GM23338 (cell line): ENCODE measurements at places on chromosomes 2 and 18. TPM values are rescaled to one million over a fixed set of nuclear protein-coding genes. Genes with fewer than 3 reads are reported as not detected.

DNA sequence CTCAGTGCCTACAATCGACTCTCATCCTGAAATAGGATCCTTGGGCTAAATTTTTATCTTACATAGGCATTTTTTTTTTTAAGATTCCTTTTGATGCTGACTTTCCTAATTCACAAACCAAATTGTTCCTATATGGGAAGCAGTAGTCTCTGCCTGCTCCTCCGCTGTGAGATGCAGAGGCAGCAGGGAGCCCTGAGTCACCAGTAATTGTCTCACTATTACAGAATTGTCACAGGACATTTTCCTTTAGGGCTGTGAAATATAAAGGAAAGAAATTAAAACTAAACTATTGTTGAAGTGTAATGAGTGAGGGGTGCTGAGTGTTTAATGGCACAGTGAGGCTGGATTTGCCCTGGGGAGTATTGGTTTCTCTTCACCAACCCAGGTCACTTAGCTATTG, 63.8 kb downstream of the MYO3B start:
- H3K4me3 ChIP-seq: no peak overlapping the region
- H3K36me3 ChIP-seq: no peaks in the 10 kb centered on the region
- no peak for DNase-seq
- no peak overlapping the region for H3K27ac ChIP-seq
- H3K4me1 ChIP-seq: peaks cover 11% of the 10 kb centered on the region

- H3K4me3 ChIP-seq: no peak overlapping the region
- DNase-seq: peak; percentile 32
- no peaks in the 10 kb centered on the region for H3K27me3 ChIP-seq
- H3K27ac ChIP-seq: no peak overlapping the region
Measured at GRCh38 chr2:28695245-28695647, 56.4 kb upstream of the PPP1CB start.

CCDC85A gene
- total RNA-seq: 0.24 and 0.47 TPM in 2 replicates

MYO7B gene
- total RNA-seq: not detected in 2 replicates

DNA sequence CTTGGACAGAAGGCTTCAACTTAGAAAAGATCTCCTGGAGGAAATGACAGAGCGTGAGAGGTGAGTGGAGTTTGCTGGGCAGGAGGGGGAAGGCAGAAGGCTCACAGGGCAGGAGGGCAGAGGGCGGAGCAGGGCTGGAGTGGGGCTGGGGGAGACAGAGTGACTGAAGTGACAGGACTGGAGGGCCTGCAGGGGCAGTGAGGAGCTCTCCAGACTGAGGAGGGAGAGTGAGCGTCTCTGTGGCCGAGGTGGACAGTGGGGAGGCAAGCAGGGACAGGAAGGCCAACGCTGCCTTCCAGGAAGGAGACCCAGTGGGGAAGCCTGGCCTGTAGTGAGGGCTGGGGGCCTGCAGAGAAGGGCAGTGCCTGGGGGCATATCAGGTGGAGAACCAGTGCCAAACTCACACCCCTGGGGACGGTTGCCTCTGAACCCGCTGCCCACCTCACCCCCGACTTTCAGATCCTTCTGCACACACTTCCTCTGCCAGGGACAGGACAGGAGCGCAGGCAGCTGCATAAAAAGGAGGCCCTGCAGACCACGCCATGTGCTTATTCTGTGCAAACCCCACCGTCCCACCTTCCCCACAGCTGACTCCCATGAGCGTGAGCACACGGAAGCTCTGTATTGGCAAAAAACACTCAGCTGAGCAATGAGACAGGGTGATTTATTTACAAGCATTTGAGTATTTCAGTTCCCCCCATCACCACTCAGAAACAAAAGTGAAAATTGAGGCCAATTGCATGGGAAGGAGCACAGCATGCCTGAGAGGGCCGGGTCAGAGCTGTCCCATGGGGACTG, 244.3 kb downstream of the FAM210A start:
- peaks cover 12% of the 10 kb centered on the region for H3K4me1 ChIP-seq
- no peak overlapping the region for H3K27ac ChIP-seq
- no peaks in the 10 kb centered on the region for H3K27me3 ChIP-seq
- no peak for DNase-seq
